ENCODE measurements at places on chromosomes 2 and 18.
A peak's percentile ranks its signal among the peaks of the same experiment; 100 is the strongest.

GRCh38 chr2:148021059-148021861 is at the start of gene MBD5:
MBD5 (plus strand) TSS chr2:148021091.
- DNase-seq = peak; percentile 60

GRCh38 chr2:145323512-145323911 is 803.6 kb upstream of the ZEB2 start:
- DNase-seq = no peak

DNA sequence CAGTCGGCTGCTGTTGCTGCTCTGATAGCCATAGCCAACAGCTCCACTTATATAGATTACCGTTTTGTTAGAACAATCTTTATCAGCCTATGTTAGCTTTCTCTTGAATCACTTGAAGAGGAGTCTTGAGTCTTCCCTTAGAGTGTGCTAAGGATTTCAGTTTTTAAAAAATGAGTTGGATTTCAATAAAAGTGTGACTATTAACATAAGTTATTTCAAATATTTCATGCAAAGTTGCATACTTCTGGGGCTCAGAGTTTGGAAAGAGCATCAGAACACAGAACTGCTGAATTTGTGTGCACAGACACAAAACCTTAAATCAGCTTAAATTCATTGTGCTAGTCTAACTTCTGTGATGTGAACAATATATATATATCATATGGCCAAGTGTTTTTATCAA is 174.7 kb downstream of the MTX2 start:
- DNase-seq = no peak

DNA sequence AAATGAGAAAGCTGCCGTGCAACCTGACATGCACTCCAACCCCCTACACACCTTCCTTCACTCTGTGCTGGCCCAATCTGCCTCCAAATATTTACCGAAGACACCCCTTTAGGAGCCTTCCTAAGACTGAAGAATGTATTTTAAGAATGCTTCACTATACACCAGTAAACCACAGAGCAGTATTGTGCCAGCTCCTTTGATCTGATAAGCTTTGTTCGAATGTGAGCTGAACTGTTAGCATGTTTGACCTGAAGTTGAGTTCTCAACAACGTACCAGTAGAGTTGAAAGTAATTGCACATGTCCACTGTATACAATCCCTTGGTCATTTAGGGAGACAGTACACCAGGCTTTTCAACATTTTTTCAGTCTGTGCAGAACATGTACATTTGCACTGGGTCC is 259.2 kb downstream of the TGIF1 start:
- no peak for DNase-seq

GRCh38 chr2:179729966-179730365 is 131.4 kb downstream of the ZNF385B start:
- DNase-seq = no peak

DNA sequence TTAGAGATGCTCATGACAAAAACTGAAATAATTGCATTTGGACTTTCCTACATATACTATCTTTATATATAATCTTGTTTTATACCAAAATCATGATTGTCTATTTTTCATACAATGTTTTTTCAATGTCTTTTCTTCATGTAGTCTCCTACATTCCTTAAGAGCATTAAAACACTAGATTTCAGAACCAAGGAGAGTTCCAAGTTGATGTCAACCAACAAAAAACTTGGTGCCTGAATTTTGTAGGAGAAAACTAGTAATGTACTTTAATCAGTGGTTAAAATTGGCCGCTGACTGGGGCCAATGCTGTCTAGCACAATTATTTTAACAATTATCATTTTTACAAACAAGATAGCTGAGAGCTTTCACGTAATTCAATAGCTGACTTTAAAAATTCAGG is 678.8 kb downstream of the DCC start:
- no peak for DNase-seq

GRCh38 chr2:156845806-156846558 is 409.8 kb downstream of the GPD2 start:
- DNase-seq = no peak
